ENCODE measurements at places on chromosomes 4 and X.

GRCh38 chrX:149198980-149199732 lies 305.9 kb downstream of the IDS start:
- no peak for DNase-seq

GRCh38 chr4:58983887-58984286 lies 1873.7 kb upstream of the IGFBP7 start:
- DNase-seq = no peak

DNA sequence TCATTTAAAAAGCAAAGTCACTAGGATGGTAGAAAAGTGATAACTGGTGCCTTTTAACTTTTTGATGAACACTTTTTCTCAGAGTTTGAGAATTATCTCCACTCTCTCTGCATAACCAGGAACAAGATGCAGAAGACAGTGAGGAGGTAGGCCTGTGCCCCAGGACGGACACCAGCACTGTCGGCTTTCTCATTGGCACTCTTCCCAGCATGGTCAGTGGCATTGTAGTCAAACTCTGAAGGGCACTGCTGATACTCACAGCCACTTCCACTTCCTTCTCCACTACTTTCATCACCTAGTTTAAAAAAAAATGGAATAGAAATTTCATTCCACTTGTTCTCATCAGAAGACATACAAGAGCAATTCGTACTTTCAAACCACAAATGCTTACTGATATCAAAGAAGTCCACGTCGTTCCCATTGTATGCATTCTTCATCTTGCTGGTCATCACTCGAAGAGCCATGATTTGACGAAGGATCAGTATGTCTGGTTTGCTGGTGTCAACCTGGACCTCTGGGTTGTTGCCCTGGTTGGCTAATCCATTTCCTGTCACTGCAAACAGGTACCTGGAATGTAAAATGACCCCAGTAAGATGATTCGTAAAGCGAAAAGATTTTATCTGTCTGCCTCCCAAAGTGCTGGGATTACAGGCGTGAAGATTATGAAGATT lies 84.8 kb upstream of the TFDP3 start:
- no peak for DNase-seq

DNA sequence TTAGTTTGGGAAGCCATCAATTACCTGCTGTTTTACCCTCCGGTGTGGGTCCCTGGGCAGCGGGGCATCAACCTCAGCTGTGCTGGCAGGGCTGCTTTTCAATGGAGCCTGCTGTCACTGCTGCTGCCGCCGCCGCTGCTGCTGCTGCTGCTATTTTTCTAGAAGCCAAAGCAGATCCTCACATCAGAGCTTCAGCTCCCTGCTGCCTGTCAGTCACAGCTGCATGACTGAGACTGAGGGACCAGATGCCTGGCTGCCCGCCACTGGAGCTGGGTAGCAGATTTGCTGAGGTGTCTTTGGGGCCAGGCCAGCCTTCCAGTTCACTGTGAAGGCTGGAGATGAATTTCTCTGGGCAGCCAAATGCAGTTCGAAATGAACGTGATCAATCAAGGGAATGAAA lies 200.3 kb upstream of the NHS start:
- no peak for DNase-seq

DNA sequence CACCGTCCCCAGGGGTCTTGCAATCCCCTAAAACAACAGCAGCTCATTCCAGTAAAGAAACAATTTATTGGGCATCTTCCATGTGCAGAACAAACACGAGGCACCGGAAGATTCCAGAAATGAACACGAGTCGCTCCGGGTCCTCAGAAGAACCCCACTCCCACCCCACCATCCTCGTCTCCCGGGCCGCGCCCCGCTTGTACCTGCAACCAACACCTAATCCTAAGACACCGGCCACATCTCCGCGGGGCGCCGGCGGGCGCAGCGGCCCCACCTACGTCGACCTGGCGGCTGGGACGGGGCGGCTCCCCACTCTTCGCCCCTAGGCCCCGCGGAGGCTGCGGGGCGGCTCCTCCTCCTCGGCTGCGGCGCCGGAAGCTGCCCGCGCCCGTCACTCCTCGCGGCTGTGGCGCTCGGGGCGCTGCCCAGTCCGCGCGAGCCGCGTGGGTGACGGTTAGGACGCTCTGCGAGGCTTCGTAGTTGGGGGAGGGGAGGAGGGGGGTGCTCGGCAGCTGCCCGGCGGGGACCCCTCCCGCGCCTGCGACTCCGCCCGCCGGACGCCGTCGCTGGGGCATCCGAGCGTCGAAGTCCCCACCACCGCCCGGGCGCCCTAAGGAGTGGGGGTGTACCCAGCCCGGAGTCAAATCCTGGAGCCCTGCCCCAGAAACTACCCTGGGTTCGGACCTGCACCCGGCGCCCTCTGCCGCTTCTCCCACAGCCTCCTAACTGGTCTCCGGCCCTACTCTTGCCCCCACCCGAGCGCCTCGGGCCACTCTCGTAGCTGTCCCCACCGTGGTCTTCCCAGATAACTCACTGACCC lies at the start of gene CCDC158:
Gene CCDC158 (minus strand): TSS at position 380 of the 820 bp plus-strand sequence. CDS start 17,934 bp downstream, outside the sequence.
- DNase-seq = no peak

- no peak for DNase-seq
These were observed 175.0 kb downstream of the APBB2 start for GRCh38 chr4:41039317-41039716.

Measured in activated effector memory CD4-positive, alpha-beta T cell treated with Interleukin-2 at 50 U/mL for 16 hours (primary cell).